ENCODE measurements at places on chromosomes 3 and 15.

DNA sequence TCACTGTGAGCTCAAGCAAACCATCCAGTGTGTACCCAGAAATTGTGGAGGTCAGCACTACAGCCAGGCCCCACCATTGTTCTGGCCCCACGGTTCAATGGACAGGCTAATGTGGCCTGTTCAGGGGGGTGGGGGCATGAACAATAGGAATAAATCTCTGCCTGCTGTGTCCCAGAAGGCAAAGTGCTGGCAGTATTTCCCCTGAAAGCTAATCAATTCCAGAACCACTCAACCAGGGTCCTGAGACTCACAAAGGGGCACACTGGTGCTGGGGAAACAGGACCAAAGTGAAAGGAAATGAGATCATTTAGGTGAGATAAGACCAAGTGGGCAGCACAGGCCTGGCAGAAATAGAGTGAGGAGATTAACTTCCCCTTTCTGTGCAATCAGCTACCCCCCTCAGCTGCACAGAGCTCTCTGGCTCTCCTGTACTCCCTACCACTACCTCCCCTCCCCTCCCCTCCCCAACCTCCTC, 11.5 kb downstream of the CRYGS start:
- DNase-seq = peak; percentile 5

- DNase-seq = no peak
Measured at GRCh38 chr3:102361101-102361500, 73.7 kb upstream of the ZPLD1 start.

DNA sequence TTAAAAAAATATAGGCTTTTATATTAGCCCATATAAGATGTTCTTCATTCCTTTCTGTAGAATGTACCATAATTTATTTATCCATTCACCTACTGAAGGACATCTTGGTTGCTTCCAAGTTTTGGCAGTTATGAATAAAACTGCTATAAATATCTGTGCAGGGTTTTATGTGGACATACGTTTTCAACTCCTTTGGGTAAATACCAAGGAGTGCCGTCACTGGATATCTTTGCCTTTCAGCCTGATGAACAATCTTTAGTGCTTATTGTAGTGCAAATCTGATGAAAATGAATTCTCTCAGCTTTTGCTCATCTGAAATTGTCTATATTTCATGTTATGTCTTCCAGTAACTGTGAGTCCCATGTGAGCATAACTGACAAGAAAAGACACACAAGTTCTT, 26.6 kb upstream of the BLM start:
- no peak for DNase-seq

GRCh38 chr3:70980646-70981170, 602.8 kb downstream of the FOXP1 start:
- no peak for DNase-seq

DNA sequence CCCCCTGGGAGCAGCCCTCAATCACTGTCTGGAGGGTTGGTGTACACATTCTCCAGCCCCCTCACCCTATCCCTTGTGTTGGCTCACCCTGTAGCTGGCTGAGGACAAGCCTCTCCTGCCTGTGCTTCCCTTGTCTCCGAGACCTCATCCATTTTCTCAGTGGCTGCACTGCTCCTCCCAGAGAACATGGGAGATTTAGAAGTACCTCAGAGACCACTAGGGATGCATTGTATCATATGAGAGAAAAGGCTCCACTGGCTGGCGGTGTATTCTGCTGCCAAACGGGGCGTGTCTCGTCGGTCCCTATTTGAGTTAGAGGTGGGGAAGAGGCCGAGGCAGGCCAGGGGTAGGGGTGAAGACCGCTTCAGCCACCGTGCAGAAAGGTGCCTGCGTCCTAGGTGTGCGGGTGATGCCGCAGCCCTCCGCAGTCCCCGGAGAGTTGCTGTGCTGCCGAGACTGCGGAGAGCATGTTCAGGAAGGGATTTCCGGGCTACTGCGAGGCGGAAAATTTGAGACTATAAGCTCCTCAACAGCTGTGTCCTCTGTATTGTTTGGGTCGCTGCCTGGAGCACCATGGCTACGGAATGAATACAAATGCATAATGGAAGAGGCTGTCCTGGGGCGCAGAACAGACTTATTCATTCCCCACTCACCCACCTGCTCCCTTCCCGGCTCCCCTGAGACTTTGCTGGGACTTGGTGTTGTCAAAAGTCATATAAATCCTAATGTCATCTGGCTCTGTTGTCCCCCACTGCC, 43.8 kb downstream of the SPSB4 start:
- DNase-seq = no peak

DNA sequence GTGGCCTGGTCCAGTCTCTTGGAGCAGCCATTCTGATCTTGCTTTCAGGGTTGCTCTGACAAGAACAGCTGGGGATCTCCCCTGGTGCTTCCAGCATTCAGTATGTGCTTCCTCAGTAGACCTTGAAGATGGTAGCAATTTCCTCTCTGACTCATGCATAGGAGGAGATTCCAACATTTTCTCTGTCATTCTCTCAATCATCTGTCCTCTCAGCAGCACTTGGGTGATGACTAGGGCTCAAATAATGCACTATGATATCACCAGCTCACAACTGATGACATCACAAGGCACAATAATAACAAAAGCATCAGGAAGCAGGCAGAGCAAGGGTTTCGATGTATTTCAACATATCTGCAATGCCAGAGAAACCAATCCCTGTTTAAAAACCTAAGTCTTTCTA, 52.7 kb downstream of the NFKBIZ start:
- peak; percentile 66 for DNase-seq

GRCh38 chr3:117518364-117518763, 808.8 kb downstream of the TUSC7 start:
- DNase-seq = no peak

- no peak for DNase-seq
Measured at GRCh38 chr3:138461896-138462295, 27.5 kb downstream of the ESYT3 start.

DNA sequence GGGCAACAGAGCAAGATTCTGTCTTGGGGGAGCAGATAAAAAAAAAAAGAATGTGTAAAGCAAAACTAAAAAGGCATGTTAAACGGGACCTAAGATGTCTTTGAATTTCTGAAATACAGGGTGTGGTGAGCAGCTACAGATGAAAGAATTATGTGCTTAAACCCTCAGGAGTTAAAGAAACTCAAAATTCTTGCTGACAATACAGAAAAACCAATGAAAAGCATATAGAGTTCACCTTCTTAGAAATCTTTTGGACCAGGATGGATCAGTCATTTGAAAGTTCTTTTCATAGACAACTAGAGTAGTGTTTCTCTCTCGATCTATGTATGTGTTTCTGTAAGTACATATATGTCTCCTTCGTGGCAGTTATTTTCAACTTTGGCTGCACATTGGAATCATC, 31.4 kb downstream of the TUBGCP4 start:
- no peak for DNase-seq

DNA sequence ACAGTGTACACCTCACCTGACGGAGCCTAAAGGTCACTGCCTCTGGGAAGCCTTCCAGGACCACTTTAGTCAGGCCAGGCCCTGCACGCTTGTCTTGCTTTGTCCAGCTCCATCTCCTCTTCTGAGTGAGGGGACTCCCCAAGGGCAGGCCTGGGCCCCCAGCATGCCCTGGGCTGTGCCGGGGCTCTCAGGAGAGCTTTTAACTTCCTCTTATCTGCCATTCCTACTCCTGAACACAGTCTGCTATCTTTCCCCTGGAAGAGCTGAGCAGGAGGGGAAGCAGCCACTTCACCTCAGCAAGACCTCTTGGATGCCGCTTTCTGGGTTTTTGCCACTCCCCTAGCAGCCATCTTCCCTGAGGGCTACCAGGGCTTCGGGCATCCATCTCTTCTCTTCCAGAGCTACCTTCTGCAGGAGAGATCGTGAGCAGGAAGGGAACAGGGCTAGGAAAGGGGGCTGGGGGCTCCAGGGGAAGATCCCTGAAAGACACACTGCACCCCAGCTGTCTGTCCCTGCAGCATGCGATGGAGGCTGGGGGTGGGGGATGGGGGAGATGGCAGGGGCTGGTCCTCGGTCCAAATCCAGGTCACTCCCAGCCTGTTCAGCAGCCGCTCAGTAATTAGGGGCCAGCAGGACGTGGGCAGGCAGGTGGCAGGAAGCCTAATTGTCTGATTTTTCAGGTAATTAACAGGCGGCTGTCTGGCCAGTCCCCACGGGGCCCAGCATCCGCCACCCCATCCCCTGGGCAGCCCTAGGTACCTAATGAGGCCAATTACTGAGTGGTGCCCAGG, 19.9 kb upstream of the RPL29 start:
- no peak for DNase-seq

- DNase-seq = peak; percentile 51
Measured at GRCh38 chr3:187678726-187679268, 8.6 kb upstream of the SST start.

GRCh38 chr3:100641471-100642032, 32.2 kb downstream of the ADGRG7 start:
- DNase-seq = no peak

DNA sequence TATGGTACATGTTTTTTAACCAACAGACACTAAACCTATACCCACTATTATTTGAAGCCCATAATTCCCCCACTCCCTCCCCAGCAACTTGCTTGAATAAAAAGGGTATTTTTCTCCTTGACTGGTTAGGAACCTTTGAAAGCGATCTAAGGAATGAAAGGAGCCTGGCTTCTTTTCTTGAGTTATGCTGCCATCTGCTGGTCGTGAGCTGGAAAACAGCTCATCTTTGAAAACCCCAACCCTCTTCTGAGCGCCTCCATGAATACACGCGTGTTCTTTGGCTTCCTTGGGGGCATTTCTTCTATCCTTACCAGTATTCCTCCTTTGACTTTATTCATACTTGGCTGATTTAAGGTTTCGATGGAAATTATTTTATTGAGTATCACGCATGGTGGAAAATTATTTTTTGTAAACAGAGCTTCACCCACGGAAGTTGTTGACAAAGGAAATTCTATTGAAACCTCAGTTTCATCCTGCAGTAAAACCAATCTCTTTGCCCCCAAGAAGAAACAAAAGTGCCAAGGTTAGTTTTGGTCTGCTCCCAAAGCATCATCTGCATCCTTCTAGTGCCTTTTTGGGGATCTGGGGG, 171.6 kb downstream of the SV2B start:
- DNase-seq = peak; percentile 78

GRCh38 chr3:55434789-55435188, 52.3 kb downstream of the WNT5A start:
- peak; percentile 30 for DNase-seq

DNA sequence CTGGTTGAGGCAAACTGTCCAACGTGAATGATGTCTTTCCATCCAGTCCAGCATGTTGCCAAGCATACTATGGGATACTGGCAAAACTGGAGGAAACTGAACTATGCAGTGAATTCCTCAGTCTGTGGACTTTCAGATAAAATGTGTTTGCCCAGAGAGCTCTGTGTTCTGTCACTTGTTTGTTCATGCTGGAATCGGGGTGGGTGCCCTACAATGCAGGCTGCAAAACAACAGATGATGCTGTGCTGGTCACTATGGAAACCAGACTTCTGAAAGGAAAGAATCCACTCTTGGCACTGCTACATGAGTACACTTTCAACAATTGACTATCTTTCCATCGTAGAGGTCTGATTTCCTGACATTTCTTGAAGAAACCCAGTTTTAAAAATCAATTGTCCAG, 272.5 kb upstream of the ARHGEF26 start:
- DNase-seq = no peak

DNA sequence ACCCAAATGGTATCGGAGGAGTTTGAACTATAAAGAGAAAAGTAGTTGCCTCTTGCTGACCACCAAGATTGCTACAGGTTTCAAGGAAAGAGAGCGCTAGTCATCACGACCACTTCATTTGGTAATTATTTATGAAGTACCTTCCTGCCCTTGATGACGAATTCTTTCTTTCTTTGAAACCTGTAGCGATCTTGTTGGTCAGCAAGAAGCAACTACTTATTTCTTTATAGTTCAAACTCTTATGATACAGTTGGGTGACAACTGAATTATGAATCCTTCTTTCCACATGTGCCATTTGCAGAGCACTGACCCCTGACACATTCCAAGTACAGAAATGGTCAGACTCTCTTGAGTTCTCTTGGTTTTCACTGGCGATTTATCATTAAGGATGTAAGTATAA, 46.8 kb downstream of the THRB start:
- no peak for DNase-seq

DNA sequence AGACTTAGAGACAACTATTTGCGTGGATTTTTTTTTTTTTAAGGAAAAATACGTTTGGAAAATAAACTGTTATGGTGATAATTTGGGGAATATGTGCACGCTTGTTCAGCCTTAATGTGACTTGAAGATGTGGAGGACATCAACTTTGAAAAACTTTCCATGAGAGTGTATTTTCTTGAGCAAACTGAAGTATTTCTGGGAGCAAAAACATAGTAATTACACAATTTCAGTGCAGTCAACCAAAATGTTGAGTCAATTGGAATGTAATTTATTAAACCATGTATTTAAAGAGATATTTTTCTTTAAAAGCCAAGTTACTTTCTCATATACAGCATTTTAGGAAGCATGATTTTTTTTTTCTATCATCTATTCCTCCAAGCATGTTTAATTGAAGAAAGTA, 80.3 kb upstream of the FLNB start:
- no peak for DNase-seq

DNA sequence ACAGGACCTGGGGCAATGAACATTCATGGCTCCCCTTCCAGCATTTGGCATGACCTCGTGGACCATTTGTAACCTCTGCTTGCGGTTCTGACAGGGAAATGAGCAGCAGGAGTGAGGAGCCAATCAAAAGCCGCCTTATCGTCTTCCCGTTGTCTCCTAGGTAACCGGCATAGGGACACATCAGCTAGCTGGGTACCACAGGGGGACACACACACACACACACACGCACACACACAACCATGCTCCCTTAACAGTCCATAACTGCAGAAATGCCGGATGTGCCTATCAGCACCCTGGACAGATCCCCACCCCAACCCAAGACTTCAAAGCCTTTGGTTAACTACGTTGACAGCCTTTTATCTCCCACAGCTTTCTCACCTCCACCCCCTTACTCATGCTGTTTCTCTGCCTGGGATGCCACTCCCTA, 53.4 kb upstream of the CCDC174 start:
- no peak for DNase-seq

GRCh38 chr3:27596334-27596841, 112.2 kb upstream of the SLC4A7 start:
- no peak for DNase-seq

GRCh38 chr3:7874116-7874515, 627.5 kb upstream of the LMCD1 start:
- no peak for DNase-seq

DNA sequence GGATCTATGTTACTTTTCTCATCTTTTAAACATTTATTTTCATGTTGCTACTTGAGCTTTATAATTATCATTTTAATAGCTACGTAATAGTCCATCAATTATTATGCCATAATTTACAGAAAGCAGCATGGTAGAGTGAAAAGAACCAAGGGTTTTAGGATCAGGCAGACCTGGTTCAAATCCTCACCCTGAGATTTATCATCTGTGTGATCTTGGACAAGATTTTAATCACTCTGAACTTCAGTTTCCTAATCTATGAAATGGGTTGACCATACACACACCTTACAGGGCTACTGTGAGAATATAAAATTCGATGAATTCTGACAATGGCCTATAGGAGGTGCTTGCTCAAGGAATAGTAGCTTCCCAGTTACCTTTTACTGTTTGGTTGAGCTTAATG, 27.1 kb downstream of the BOC start:
- DNase-seq = no peak
